ENCODE measurements at places on chromosomes 5 and 9.

DNA sequence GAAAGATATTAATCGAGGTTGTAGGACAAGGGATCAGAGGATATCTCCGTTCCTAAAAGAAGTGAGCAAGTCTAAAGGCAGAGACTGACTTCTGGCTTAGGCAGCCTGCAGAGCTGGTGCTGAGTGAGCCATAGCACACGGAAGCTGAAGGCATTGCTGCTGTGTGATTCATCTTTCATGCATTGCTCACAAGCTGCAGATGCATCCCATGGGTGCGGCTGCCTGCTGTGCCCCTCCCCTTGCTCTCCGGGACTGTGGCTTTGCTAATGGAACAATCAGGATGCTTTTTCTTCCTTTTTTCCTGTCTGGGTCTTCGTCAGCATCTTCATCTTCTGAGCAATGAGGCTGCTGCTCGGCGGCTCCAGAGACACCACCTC, 341.4 kb downstream of the DIRAS2 start:
- no peak for DNase-seq

- DNase-seq, result no peak
Measured at GRCh38 chr5:40734986-40735385, 20.8 kb downstream of the TTC33 start.

GRCh38 chr5:107567901-107568671, 102.7 kb downstream of the EFNA5 start:
- no peak for DNase-seq

DNA sequence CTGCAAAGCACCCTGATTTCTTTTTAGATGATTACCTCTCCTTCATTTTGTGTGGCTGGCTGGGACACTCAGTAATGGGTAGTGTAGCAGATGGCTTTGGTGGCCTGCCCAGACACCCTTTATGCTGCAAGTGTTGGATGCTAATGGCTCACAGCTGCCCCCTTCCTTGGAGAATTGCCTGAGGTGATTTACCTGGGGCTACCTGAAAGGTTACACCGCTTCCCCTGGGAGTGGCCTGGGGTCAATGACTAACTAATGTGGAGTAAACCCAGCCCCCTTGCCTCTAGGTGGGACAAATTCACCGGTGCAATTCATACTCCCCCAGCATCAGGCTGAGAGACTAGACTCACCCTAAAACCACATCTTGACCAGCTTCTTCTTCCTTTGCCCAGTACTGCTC, 23.5 kb upstream of the HAND1 start:
- no peak for DNase-seq

DNA sequence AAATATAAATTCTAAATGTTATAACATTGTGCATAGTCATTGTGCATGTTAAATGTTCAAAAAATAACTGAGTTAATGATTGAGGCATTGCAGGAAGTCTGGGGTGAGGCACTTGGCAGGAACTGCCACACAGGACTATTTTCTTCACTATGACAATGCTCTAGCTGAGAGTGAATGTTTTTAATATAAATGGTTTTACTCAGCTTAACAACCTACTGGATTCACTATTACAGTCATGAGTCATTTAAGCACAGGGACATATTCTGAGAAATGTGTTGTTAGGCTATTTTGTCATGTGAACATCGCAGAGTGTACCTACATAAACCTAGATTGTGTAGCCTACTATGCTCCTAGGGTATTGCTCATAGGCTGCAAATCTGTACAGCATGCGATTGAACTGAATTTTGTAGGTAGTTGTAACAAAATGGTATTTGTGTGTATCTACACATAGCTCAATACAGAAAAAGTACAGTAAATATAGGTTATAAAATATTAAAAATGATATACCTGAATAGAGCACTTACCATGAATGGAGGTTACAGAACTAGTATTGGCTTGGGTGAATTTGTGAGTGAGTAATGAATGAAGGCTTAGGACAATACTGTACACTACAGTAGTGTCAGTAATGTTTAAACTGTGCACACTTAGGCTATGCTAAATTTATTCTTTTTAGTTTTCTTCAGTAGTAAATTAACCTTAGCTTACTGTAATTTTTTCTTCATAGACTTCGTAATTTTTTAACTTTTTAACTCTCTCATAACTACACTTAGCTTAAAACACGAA, 346.1 kb upstream of the PTGER4 start:
- DNase-seq, result no peak

DNA sequence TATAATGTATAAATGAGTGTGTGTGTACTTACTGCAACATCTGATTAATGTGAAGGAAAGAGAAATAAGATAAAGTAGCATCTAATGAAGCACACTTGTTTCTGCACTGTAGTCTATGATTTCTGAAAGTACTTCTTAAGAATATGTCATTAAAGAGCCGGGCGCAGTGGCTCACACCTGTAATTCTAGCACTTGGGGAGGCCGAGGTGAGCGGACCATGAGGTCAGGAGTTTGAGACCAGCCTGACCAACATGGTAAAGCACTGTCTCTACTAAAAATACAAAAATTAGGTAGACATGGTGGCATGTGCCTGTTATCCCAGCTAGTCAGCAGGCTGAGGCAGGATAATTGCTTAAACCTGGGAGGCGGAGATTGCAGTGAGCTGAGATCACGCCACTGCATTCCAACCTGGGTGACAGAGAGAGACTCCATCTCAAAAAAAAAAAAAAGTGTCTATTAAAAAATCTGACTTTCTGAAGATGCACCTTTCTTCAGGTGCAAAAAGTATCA, 556.9 kb downstream of the PTPRD start:
- DNase-seq, result no peak

DNA sequence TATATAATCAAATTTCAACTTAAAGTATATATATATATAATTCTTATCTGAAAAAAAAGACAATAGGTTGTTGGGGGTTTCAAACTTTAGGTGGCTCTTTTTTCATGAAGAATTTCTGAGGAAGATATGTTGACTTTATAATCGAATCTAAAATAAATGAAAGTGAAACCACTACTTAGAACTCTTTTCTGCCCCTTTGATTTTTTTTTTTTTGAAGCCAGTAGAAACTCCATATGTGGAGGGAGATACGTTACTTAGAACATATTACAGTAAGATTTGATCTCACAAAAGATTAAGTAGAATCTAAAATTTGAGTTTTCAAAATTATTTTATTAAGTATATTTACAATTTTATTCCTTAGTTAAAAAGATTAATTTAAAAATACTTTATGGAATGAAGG, 96.9 kb downstream of the ATG10 start:
- DNase-seq, result no peak

- DNase-seq, result no peak
Measured at GRCh38 chr9:120386390-120387131, 193.4 kb downstream of the CDK5RAP2 start.

- DNase-seq, result no peak
Measured at GRCh38 chr9:80951675-80952074, 737.7 kb downstream of the TLE1 start.

- no peak for DNase-seq
Measured at GRCh38 chr9:129441852-129442251, 179.0 kb downstream of the C9orf50 start.

GRCh38 chr9:123642291-123643278, 286.6 kb downstream of the CRB2 start:
- no peak for DNase-seq

- DNase-seq, result no peak
Measured at GRCh38 chr5:158722940-158723339, 376.8 kb downstream of the EBF1 start.

GRCh38 chr5:7202846-7203245, 193.1 kb upstream of the ADCY2 start:
- DNase-seq, result no peak

DNA sequence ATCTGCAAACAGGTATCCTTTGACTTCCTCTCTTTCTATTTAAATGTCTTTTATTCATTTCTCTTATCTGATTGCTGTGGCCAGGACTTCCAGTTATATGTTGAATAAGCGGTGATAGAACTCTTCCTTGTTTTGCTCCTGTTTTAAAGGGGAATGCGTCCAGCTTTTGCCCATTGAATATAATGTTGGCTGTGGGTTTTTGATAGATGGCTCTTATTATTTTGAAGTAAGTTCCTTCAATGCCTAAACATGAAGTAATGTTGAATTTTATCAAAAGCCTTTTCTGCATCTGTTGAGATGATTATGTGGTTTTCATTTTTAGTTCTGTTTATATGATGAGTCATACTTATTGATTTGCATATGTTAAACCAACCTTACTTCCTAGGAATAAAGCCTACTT, 300.5 kb upstream of the CTNND2 start:
- no peak for DNase-seq

DNA sequence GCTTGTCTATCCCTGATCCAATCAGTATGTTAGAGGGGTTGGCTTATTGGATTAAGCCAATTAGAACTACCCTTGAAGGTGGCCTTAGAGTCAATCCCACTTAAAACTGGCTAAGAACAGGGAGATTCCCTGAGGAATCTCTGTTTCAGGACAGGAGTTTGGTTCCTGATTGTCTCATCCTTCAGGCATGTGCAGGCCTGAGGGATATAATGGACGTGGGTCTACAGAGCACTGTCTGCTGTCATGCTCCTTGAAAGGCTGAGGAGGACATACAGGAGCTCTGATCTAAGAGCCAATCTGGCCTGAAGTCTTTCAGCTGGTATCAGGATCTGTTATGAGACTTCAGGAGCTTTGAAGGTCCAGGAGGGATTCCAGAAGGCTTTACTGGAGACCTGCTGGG, 36.2 kb upstream of the PRXL2C start:
- DNase-seq, result no peak

- DNase-seq, result no peak
Measured at GRCh38 chr5:180366326-180366725, 13.2 kb upstream of the GFPT2 start.

- no peak for DNase-seq
Measured at GRCh38 chr5:170986598-170986997, 124.8 kb downstream of the RANBP17 start.

DNA sequence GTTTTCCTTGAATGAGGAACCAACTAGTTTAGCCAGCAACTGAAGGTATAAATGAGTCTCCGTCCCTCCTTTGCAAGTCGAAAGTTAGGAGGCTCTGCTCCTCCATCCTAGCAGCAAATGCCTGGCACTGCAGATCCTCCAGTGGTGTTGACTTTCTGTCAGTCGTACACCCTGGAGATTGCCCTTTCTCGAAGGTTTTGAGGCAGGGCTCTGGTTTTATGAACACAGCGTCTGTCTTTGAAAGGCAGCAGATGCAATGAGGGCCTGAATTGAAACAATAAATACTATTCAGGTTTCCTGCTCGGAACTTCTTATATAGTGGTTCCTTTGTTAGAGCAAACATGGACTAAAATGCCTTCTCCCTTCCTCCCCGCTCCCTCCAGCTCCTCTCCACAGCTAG, 284.0 kb downstream of the TMEM38B start:
- no peak for DNase-seq

DNA sequence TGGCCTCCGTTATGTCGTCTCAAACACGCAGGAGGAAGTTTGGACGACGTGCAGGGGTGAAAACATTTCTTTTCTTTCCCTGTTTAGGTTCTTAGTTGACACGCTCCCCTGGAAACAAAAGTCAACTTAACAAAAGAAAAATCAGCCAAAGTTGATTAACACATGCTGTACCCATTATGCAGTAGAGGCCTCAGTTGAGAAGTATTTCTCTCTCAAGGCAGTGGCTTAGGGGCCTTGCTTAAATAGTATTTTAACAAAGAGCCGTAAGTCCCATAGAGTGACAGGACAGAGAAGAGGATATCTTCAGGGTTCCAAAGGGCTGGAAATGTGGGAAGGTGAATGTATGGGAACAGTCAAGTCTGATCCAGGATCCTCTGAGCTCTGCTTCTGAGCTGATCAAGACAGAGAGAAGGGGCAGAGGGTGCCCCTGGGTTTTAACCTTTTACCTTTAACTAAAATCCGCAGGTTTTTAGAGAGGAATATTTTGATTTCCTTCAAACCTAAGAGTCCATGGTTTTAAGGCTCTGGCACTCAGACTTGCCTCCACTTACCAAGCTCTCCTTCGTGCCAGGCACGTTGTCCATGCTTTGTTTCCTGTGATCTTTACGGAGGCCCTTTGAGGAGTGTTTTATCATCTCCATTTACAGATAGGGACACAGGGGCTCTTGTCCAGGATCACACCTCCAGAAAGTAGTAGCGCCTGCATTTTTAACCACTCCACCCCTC, 629 bp upstream of the CD74 start:
- DNase-seq, result no peak

GRCh38 chr5:110335361-110336066, 391.0 kb downstream of the TMEM232 start:
- no peak for DNase-seq

DNA sequence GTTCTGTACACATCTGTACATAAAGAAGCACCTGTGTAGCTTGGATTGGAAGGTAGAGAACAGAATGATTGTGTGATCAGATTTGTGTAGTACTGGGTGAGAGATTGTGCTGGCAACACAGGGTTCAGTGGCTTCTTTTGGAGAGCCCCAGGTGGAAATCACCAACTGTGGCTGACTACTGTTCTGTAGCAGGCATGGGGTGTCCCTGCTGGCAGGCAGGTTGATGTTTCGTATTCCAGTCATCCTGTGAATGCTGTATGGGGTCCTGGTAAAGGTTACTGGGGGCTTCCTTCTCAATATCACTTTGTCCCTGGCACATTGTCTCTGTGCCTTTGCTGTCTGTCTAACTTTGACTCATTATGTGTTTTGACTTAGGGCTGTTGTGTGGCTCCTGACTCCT, 5.3 kb downstream of the ASPN start:
- DNase-seq, result no peak

GRCh38 chr5:169356181-169356580, 55.2 kb upstream of the SLIT3 start:
- DNase-seq, result no peak

GRCh38 chr9:124180557-124180956, 77.2 kb upstream of the NEK6 start:
- DNase-seq, result no peak

GRCh38 chr9:4662989-4663792, 1.1 kb downstream of the PLPP6 start:
- DNase-seq, result no peak

DNA sequence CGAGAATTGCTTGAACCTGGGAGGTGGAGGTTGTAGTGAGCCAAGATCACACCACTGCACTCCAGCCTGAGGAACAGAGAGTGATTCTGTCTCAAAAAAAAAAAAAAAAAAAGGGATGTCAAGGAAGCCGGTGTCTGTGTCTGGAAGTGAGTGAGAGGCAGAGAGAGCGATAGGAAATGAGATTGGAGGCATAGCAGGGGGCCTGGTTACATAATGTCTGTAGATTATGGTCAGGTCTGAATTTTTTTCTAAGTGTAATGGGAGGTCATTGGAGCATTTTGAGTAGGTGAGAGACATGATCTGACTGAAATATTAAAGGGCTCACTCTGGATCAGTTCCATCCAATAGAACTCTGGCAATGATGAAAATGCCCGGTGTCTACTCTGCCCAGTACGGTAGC, 40.4 kb upstream of the CTNNA1 start:
- no peak for DNase-seq

GRCh38 chr5:60541980-60542379, 158.0 kb downstream of the DEPDC1B start:
- no peak for DNase-seq

All from activated CD4-positive, CD25-positive, alpha-beta regulatory T cell (primary cell).